Substantia nigra (tissue), 51 donors: ENCODE measurements at places on chromosomes 5 and 9.

DNA sequence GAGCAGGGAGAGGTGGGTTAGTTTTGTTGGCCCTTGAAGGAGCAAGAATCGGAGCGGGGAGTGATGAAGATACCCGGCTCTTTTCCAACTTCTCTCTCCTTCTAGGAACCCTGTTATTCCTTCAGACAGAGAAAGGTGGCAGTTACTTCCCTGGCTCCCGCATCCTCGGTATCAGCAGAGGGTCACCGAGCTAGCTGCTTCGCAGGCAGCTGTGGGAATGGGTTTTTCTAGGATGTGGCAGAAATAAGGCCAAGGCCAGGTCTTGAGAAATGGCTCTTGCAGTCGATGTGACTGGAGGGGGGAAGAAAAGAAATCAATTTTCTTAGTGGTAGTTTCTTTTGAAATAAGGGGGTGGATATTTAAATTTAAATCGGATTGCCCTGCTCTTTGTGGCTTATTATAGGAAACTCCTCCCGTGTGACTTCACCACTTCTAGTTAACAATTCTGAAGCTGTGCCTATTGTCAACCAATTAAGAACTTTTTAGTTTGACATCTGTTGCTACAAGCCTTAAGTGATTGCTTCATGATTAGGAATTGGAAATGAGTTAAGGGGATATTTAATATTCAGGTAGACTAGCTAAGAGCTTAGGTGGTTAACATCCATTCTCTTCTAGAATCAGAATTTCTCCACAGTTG lies 1.4 kb downstream of the SAP30L start:
- DNase-seq, result no peak

- no peak for DNase-seq
These were observed 120.0 kb upstream of the HMHB1 start for GRCh38 chr5:143691945-143692290.

DNA sequence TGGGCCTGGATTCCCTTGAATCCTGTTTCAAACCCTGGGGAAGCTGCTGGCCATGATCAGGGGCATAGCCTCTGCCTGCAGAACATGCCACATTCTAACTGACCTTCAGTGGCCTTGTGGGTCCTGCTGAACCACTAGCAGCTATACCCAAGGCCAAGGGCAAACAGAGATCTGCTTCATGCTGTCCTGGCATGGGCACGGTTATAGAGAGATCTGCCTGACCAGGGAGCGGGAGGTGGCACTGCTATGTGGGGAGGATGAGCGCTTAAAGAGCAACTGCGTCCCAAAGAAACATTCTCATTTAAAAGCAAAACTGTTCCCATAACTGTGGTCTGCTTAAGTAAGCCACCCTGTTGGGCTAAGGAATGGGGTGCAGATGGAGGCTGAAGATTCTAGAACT lies 36.5 kb upstream of the SYNPO start:
- DNase-seq, result no peak

DNA sequence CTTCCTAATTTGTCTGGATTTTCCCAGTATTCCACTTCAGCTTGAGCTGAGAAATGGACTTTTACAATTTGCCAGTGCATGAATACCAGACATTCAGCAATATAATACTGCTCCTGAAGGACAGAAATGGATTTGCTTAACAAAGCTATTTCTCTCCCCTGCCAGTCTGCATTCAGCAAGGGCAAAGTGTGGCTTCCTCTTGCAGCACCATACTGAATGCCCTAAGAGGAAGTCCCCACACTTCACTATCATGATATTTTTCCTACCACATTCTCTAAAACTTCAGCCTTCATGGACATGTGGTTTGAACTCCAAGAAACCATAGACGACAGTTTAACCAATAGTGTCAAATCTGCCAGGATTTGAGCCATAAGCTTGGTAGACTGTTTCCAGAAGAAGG lies 19.8 kb upstream of the TLE4 start:
- no peak for DNase-seq

DNA sequence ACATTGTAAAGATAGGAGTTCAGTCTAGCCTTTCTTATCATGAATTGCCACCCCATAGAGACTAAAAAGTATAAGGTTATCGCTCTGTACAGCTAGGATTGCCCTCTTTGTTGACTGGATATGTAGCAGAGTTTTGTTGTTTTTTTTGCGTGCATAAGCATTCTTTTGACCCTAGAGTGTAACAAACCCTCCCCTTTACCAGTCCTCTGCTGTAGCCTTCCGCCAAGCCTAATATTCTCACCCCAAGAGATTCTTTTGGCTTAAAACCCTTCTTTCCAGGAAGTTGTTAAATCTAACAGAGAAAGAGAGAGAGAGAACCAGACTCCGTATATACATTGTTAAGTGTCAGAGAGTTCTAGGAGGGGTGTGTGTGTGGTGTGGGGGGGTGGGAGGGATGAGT lies 113.9 kb downstream of the FGF1 start:
- DNase-seq, result no peak

GRCh38 chr9:31144614-31145013 lies 1239.8 kb upstream of the ACO1 start:
- DNase-seq, result no peak

DNA sequence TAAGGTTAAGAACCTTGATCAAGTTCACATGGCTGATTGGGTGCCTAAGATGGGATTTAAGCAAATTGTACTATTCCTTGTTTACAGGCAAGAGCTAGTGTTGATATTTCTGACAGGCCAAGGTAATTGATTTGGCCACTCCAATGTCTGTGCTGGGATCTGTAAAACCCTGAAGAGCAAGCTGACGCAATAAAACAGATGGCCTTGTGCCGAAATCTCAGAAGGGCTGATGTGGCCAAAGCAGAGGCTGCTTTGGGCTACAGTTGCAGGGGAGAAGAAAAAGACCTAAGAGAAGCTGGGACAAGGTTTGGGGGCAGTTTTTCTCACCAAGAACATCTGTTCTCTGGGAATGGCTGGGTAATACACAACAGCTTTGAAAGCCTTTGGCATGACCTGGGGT lies 463.2 kb upstream of the ZNF608 start:
- no peak for DNase-seq

GRCh38 chr5:28009576-28009975 lies 971.2 kb upstream of the CDH9 start:
- no peak for DNase-seq

- no peak for DNase-seq
These were observed 70.3 kb downstream of the ZSWIM6 start for GRCh38 chr5:61402244-61402823.

GRCh38 chr5:142170254-142170953 lies 61.8 kb downstream of the NDFIP1 start:
- DNase-seq, result no peak

DNA sequence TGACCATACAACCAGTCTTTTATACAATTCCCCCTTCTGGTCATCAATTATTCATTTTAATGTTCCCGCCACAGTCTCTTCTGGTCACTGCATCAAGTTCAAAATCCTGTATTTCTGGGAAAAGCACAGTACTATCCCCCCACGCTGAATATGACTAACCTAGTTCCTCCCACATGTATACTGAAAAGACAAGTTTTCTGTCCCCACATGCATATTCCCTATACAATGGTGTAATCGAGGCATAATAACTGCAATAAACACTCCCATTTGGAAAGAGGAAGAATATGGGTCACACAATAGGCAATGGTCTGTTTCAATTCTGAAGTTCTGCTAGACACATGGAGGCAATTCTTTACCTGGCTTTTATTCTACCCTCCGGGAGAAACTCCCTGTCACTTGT lies 344.9 kb downstream of the EFNA5 start:
- no peak for DNase-seq
